Amniotic epithelial cell (primary cell): ENCODE measurements at places on chromosomes 7 and 10.
A peak's percentile ranks its signal among the peaks of the same experiment; 100 is the strongest.

GRCh38 chr10:112434988-112435619, 11.6 kb downstream of the ZDHHC6 start:
- peak; percentile 50 for DNase-seq

GRCh38 chr7:134605978-134606923, 40.4 kb upstream of the BPGM start:
- DNase-seq = peak; percentile 42

DNA sequence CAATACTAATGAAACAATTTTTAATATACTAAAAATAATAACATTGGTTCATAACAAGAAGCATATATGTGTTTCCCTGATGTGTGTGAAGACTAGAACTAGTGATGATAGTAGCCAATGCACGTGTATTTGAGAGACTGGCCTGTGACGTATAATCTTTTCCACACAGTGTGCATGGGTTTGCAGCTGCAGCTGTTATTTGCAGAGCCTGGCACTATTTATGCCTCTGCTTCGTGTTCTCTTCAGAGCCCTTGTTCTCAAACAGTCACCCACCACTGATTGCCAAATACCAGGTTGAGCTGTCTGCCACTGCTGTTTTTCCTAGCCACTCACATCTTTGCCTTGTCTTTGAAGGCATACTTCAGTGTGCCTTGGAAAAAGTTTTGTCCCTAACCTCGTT, 531.7 kb downstream of the ETV1 start:
- DNase-seq = no peak

DNA sequence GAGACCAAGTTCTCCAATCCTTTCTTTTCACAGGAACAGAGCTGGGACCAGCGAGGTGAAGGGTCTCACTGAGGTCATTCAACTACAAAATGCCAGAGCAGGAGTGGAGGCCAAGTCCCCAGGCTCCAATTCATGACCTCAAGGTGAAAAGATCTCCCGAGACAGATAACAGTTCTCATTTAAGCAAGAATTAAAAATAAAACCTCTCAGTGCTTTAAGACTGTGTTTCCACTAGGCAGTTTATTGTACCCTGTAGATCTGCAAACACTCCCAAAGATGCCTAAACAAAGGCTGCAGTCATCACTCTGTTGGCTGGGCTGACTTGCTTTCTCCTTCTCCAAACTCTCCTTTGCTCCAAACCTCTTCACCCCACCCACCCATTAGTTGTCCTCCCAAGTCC, 74.8 kb upstream of the CXCL12 start:
- no peak for DNase-seq

DNA sequence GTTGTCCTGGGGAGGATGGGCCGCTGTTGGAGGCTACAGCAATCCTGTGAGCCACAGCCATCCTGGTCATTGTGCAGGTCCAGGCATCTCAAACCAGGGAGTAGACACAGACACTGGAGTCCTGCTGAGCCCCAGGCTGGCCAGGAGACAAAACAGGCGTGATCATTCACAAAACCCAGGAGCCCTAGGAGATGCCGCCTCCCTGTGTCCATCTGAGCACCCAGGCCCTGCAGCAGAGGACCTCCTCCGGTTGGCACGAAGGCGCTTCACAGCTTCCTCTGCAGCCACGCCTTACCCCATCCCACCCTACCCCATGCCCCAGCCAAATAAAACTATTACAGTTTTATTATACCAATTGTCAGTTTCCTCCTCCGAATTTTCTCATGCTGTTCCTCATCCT, 183.6 kb downstream of the PLXNA4 start:
- no peak for DNase-seq

GRCh38 chr7:41292487-41292886, 410.4 kb downstream of the INHBA start:
- DNase-seq = no peak

DNA sequence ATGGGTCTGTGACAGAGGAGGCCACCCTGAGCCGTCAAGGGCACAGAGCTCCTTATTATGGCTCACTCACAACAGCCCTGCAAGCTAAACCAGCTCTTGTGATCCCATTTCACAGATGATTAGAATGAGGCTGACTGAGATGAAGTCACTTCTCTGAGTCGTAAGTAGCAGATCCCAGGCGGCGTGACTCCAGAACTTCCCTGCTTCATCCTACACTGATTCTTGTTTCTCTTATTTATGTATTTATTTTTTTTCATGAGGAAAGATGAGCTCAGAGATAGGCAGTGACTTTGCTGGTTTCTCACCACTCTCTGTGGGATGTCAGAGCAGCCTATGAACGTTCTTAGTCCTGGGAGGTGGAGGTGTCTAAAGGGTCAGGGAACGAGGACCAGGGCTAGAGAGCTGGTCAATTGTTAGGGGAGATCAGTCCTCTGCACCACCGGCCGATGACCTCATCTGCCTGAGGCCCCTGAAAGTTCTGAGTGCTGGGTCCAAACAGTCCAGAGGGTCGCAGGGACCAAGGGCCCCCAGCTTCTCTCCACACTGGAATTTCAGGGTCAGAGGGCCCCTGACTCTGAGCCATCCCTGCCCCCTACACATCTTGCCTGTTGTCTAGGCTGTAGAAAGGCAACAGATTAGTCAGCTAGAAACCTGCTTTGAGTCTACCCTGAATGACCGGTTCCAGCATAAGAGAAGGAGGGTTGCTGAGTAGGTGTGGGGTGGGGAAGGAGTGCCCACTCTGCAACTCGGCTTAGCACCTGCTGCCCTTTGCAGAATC, 17.9 kb downstream of the CLRN3 start:
- no peak for DNase-seq

DNA sequence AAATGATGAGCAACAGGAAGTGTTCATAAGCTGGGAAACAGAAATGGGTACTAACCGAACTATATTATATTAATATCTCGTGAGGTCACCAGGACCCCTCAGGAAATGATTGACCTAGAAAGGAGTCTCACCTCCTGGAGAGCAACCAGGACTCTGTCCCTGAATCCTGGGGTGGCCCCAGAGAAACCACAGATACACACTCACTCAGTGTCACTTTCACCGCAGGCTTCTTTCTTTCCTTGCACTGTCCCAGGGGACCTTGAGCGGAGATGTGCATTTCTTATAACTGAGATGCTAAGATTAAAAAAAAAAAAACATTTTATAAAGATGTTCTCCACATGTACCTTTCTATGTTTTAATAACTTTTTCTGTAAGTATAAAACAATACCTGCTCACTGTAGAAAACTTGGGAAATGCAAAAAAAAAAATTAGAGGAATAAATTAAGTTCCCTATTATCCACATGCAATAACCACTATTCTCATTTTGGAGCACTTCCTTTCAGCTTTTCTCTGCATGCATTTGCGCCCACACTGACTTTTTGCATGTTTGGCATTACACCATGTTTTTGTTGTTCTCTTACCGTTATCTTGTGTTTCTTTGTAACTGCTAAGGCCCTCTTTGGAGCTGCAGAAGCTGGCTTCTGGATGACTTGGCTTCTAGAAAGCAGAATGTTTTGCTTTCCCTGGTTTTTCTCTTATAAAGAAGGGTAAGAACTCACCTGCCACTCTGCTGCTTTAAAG, 15.0 kb downstream of the NOD1 start:
- DNase-seq = peak; percentile 40

DNA sequence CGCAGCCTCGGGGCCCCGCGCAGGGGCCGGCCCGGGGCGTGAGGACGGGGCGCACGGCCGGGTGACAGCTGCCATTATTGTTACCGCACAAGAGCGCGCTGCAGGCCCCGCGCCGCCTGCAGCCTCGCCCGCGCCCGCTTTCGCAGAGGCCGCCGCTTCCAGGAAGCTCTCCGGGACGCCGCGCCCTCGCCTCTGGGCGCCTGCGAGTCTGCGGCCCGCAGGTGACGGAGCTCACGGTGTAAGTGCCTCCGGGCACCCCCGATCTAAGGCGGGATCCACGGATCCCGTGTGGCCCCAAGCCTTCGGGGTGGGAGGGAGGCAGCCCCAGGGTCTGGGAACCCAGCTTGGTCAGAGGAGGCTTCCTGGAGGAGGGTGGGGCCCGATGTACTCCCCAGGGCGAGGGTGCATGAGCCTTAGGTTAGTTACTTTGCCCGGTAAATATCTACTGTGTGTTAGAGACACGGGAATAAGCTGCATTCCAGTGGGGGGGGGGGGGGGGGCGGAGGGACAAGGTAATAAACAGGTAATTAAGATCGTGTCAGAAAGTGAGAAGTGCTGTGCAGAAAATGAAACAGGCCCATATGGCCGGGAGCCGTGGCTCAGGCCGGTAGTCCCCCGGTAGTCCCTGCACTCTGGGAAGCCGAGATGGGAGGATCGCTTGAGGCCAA, 638 bp downstream of the IQCE start:
- DNase-seq = no peak

- DNase-seq = no peak
These were observed 762.1 kb downstream of the TNS3 start for GRCh38 chr7:46819819-46820218.

GRCh38 chr10:3014968-3015367, 52.4 kb upstream of the PFKP start:
- DNase-seq = no peak

DNA sequence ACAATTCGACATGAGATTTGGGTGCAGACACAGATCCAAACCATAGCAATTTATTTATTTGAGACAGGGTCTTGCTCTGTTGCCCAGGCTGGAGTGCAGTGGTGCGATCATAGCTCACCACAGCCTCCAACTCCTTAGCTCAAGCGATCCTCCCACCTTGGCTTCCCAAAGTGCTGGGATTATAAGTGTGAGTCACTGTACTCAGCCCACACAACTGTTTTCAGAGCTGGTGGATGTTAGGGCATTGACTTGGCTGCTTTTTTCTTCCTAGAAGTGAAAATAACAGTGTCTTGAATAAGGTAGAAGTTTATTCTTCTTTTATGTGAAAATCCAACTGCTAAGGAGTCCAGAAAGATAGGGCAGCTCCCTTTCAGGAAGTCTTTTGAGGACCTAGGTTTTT, 132.1 kb downstream of the CCDC3 start:
- DNase-seq = peak; percentile 69

DNA sequence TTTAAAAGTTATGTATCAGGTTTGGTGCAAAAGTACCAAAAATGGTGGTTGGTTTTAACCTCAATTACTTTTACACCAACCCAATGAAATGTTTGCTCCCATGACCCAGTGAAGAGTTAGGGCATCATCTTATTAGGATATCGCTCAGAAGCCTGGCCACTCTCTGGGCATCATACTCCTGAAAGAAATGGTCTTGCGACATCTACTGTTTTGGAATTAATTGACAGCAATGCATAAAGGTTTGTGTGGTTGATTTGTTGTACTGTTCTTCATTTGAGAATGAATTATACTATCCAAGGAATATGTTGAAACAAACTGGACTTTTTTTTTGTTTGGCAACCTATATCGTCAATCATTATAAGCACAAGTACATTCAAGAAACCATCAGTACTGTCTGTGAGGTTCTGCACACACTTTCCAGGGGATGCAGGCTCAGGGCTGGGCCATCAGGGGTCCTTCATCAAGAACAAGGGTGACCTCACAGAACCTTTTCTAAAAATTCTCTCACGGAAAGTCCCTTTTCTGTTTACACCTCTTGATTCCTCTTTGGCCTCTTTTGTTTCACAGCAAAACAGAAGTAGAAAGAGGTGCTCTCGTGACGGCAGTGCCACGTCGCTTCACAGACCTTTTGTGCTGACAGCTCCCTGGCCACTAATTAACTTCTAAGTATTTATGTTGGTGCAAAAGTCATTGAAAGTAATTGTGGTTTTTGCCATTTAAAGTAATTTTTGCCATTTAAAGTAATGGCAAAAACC, 117.2 kb upstream of the KLF6 start:
- peak; percentile 21 for DNase-seq

DNA sequence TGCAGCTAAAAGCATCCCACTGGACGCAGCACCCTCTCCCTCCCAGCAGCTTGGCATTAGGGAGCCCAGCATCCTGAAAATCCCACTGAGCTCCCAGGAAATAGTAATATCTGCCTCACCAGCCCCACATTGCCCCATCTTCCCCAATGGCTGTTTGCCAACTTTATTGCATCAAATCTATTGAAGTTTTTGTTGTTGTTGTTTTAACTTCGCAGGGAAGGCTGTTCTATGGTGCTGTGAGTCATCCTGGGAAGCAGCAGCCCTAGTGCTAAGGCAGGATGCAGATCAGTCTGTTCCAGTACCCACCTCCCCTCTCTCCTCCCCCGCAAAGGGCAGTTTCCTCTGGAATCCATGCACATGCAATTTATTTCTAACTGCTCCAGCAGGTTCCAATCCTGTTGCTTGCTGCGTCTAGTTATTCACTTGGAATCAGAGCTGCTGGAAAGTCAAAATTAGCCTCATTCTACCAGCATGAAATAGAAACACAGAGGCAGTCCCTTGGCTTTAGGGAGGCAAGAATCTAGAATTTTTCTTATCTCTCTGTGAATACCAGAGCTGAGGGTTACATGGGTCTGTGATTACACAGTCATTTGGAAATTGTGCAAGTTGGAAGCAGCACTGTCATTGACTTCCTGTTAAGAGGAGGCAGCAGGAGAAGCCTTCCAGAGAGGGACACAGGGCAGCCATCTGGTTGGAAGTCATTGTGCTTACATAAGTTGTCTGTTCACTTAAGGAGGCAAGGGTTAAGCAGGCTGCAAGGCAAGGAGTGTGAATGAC, 115.9 kb upstream of the CACUL1 start:
- DNase-seq = peak; percentile 99

- peak; percentile 68 for DNase-seq
These were observed 4.7 kb downstream of the POT1 start for GRCh38 chr7:124924906-124925305.
